GM13977 (cell line): ENCODE measurements at places on chromosomes 11 and 22.
A peak's percentile ranks its signal among the peaks of the same experiment; 100 is the strongest.

DNA sequence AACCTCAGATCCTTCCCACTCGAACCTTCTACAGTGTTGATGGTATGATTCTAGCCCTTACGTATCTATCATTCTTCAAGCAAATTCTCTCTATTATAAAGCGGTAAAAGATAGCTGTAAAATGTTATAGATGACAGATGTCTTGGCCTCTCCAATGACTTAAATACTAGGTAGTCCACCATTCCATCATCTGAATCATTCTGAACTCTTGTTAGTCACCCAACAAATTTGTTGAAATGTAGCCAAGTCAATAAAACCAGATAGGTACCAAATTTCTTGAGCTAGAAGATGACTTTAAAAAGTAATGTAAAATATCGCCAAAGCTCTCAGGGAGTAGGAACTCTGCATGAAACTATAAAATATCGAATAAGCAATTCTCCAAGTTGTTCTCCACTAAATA lies 32.6 kb upstream of the PICALM start:
- no peak for DNase-seq

GRCh38 chr11:69947059-69947792 lies 128.0 kb upstream of the FGF3 start:
- no peak for DNase-seq

- no peak for DNase-seq
Observed at GRCh38 chr11:101034076-101034475, 95.5 kb downstream of the PGR start.

DNA sequence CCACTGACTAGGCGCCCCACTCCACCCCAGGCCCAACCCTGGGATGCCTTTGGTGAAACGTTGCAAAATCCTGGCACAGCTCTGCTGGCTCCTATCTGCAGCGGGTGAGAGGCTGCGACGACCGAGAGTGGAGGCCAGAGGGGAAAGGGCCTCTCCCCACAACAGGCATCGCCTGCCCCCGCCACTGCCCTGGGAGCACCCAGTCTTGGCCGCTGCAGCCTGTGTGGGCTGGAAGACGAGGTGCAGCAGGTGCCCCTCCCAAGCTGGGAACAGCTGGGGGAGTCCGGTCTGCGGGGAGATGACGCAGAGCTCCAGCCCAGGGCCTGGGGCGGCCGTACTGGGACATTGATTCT lies 4.2 kb upstream of the PIM3 start:
- no peak for DNase-seq

GRCh38 chr11:1218256-1218787 lies 4.5 kb upstream of the MUC5B start:
- DNase-seq, result no peak

- no peak for DNase-seq
Observed at GRCh38 chr22:31206896-31207687, 5.0 kb upstream of the LIMK2 start.

- DNase-seq, result no peak
Observed at GRCh38 chr11:65726660-65727059, 6.1 kb upstream of the RNASEH2C start.

DNA sequence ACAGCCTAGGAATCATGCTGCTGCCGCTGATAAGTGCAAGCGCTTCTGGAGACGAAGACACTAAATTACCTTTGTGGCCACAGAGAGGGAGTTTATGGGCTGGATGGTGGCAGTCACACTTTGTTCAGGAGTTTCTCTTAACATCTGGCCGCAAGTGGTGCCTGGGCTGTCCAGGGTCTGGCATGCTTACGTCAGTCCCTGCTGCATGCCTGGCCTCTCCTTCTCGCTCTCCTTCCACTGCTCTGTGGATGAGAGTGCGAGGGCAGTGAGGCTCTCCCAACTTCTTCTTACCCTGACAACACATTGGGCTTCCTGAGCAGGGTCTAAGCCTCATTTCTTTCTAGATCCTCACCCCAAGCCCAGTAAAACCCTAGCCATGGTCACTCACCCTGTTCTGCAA lies 160.7 kb upstream of the SEZ6L start:
- DNase-seq, result no peak

GRCh38 chr11:843818-844692 lies 1.4 kb downstream of the TSPAN4 start:
- DNase-seq, result no peak

GRCh38 chr11:123654566-123655081 lies at the start of gene SCN3B:
Gene SCN3B (minus strand): TSS chr11:123654624. CDS start chr11:123653801, 823 bp downstream.
- peak; percentile 64 for DNase-seq

GRCh38 chr22:42623301-42623751 lies 8.6 kb upstream of the POLDIP3 start:
- DNase-seq, result no peak
